ENCODE measurements at places on chromosomes 5 and 9.

DNA sequence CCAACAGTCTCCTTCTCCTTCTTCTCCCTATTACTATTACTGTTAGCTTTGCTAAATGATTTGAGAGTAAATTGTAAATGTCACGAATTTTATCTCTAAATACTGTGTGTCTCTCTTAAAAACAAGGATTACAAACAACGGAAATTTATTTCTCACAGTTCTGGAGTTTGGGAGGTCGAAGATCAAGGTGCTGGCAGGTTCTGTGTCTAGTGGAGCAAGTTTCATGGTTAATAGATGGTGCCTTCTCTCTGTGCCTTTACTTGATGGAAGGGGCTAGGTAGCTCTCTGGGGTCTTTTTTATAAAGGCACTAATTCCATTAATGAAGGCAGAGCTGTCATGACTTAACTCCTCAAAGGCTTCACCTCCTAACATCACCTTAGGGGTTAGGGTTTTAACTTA lies 237.9 kb downstream of the MAN2A1 start:
- DNase-seq: no peak

DNA sequence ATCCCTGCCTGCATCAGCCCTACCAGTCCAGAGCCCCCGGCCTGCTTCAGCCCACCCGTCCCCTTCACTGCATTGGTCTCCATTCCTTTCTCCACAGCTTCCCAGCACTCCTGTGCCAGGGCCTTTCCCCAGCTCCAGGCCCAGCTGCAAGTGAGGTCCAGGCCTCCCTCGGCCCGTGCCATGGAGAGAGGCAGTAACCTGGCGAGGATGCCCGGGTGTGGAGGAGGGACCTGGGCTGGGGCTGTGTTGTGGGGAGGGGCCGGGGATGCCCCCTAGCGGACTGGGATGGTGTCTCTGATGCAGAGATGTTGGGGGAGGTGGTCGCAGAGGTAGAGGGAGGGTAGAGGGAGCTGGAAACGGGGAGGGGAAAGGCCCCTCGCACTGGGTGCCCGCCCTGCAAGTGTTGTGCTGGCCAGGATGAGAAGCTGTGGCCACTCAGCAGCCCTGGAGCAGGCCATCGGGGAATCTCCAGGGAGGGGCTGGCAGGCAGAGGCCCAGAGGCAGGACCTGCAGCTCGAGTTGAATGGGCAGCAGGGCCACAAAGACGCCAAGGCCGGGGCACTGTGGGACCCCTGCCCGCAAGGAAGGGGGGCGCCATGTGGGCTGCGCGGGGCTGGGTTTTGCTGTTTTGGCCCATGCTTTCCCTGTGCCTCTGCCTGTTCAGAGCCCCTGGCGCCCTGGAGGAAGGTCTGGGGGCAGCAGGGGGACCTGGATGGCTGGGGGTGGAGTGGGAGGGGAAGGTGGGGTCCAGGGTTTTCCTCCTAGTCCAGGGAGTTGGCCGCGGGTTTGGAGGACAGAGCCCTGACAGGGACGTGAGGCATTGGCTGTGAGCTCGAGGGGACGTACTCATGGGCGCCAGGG lies 26.0 kb upstream of the NKD2 start:
- no peak for DNase-seq

DNA sequence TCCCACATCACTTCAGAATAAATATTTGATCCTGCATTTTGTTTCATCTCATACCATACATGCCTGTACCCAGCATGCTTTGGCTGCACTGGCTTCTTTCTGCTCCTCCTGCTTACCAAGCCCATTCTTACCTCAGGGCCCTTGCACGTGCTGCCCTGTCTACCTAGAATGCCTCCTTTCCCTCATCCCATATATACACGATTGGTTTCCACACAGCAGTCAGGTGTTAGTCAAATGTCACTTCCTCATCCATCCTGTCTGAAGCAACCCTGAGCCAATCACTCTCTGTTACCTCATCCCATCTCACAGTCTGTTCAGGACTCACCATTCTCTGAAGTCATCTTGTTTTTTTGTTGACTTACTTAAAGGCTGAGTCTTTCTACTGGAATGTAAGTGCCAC lies 30.3 kb downstream of the CAST start:
- DNase-seq: no peak

DNA sequence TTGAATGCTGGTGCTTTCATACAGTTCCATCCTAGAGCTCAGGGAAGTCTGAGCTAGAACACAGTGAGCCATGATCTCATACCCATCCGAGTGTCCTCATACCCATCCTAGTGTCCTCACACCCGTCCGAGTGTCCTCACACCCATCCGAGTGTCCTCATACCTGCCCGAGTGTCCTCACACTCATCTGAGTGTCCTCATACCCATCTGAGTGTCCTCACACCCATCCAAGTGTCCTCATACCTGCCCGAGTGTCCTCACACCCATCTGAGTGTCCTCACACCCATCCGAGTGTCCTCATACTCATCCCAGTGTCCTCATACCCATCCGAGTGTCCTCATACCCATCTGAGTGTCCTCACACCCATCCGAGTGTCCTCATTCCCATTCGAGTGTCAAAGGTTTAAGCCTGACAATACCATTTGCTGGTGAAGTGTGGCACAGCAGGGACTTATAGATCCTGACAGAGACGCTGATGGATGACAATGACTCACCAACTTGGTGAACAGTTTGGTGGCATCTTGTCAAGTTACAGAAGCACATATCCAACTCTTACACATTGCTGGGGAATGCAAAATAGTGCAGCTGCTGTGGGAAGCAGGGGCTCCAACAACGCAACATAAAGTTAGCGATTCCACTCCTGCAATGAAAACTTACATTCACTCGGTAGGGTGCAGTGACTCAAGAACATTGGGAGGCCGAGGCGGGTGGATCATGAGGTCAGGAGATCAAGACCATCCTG lies 77.0 kb upstream of the COL5A1 start:
- DNase-seq: no peak

- DNase-seq: no peak
Measured at GRCh38 chr9:127360829-127361228, 36.1 kb upstream of the SLC2A8 start.

DNA sequence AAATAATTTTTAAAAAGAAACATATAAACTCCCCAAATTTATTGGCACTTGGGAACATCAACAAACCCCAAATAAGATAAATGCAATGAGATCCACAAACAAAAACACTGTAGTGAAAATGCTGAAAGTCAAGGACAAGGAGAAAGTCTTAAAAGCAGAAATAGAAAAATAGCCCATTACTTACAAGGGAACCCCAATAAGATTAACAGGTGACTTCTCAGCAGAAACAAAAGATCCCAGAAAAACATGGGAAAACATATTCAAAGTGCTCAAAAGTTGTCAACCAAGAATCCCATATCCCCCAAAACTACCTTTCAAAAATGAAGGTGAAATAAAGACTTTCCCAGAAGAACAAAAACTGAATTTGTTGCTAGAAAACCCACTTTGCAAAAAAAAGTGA lies 40.0 kb downstream of the FANCC start:
- DNase-seq: no peak

- DNase-seq: no peak
Measured at GRCh38 chr5:74581988-74582365, 58.6 kb downstream of the ENC1 start.

- DNase-seq: no peak
Measured at GRCh38 chr5:31449174-31449573, 82.7 kb downstream of the DROSHA start.

- DNase-seq: no peak
Measured at GRCh38 chr9:95696701-95697100, 178.8 kb upstream of the ERCC6L2 start.

GRCh38 chr5:133405275-133406034 lies 206.9 kb downstream of the FSTL4 start:
- no peak for DNase-seq

- DNase-seq: no peak
Measured at GRCh38 chr9:128689293-128689774, 312 bp downstream of the SET start.

GRCh38 chr9:8703904-8704303 lies 904.3 kb upstream of the DMAC1 start:
- DNase-seq: no peak

GRCh38 chr9:105148328-105149006 lies 96.0 kb upstream of the SLC44A1 start:
- no peak for DNase-seq

DNA sequence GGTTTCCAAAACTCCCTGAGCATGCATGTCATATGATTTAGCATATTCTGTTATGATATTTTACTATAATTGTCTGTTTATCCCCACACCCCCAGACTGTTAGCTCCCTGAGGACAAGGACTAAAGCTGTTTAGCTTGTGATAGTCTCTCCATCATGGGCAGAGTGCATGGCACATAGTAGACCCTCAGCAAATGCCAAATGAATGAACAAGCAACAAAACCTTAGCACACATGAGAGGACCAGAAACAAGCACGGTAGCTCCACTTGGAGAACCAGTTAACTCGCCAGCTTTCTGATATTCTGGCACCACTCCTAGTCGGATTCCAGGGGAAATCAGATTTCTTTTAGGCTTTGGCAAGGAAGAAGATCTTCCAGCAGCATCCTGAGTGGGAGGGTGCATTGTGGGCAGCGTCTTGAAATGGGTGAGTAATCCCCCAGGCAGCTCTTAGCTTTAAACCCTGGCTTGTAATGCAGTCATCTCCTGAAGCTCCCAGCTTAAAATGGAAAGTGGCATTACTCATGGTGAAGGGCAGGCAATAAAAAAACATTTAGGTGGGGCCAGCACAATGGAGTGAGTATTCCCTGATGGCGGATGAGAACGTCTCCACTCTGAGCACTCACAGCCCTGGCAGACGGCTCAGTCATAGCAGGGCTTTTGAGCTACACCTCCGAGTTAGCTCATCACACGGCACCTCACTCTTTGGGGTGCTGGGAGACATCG lies 41.1 kb downstream of the FGF1 start:
- no peak for DNase-seq

DNA sequence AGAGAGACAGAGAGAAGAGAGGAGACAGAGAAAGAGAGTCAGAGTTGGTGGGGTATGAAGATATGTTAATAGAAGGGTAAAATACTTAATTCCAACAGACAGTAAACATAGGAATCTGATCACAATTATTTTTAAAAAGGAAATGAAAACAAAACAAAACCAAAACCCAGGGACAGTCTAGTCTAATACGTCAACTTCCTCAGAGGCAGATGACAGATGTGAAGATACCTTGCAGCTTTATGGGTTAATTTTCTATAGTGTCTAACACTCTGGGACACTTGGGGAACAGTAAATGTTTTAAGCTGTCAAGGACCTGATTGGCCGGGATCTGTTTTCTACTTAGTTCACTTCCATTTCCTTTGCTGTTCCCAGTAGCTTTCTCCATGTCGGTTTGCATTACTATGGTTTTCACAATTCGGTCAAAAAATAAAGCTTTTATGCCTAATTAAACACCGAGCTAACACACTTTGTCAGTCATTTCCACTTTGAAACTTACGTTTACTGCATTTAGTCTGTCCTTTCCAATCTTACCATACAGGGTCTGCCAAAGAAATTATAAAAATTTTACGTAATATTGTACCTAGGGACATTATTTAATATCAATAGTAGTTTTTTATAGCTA lies 216.5 kb downstream of the MCTP1 start:
- DNase-seq: no peak

DNA sequence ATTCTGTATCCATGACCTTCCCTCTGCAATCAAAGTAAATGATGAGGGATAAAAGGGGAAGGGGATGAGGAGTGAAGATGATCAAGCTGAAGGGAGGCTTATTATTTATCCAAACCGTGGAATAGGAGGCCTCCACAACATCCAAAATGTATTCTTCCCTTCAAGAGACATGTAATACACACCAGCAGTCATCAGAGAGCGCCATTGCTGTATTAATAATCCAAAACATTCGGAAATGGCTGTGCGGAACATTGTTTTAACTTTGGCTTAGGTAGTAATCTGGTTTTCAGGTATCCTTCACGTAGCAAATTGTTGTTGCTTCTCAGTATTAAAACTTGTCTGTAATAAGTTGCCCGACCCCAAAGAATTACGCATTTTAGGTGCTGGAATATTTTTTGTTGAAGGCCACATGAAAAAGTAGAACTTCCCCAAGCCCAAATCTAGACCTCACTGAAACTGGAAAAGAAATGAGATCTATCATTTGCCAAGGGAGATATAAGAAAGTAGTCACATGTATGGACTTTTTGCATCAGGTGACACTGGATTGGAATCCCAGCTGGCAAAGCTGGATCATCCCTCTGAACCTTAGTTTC lies 2.6 kb upstream of the BOD1 start:
- DNase-seq: peak; percentile 11

GRCh38 chr5:66788556-66788955 lies 192.4 kb downstream of the MAST4 start:
- no peak for DNase-seq

- DNase-seq: no peak
Measured at GRCh38 chr5:175457466-175457865, 13.5 kb upstream of the DRD1 start.

- no peak for DNase-seq
Measured at GRCh38 chr5:168611165-168611564, 32.0 kb upstream of the PANK3 start.

DNA sequence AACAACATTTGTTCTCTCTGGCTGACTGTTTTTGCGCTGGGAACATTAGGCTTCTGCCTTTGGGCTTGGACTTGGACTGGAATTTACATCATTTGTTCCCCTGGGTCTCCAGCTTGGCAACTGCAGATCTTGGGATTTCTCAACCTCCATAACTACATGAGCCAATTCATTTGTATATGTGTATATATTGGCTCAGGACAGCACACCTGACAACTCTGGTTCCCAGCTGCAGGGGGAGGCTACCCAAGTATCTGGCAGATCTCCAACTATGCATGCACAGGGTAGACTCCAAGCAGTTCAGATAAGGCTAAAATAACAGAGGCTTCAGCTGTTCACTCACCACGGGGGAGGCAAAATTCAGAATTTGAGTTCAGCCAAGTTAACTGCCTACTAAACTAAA lies 31.6 kb upstream of the F2RL1 start:
- DNase-seq: no peak

DNA sequence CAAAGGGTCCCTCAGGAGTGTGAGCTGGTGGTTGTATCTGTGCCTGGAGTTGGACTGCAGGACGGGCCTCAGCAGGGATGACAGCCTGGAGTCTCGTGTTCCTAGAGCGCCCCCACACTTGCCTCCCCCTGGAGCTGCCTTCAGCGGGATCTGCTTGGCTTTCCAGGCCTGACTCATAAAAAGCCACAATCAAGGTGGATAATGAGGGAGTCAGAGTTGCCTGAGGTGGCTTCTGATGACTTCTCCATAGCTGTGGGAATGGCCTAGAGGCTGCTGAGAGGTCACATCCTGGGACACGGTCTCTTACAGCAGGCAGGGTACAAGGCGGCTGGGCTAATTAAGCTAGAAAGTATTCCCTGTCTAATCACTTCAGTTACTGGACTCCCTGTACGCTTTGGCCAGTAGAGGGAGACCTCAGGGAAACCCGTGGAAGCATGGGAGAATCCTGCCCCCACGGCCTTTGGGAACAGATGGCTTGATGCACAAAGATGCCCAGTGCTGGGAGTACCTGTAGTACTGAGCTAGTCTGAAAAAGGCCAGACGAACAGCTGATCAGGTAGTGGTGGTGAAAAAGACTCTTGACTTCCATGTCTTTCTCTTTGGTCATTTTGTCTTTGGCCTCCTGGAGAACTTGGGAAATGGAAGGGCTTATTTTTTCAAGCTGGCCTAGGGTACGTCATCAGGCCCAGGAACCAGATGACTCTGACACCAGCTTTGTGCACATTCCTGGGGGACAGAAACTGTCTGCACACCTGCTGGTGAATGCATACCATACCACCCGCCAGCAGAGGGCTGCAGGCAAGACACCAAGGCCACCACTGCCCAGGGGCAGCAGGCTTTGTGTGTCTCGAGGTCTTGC lies 16.1 kb upstream of the FRRS1L start:
- DNase-seq: no peak
